Fibroblast of skin of left quadriceps (primary cell): ENCODE measurements at places on chromosomes 4 and X.

GRCh38 chr4:158302076-158302866 lies 92.0 kb downstream of the TMEM144 start:
- DNase-seq = peak; percentile 44

- DNase-seq = no peak
Measured at GRCh38 chrX:46234775-46235174, 310.4 kb downstream of the ZNF674 start.

- DNase-seq = no peak
Measured at GRCh38 chr4:110055158-110055768, 142.6 kb downstream of the EGF start.

DNA sequence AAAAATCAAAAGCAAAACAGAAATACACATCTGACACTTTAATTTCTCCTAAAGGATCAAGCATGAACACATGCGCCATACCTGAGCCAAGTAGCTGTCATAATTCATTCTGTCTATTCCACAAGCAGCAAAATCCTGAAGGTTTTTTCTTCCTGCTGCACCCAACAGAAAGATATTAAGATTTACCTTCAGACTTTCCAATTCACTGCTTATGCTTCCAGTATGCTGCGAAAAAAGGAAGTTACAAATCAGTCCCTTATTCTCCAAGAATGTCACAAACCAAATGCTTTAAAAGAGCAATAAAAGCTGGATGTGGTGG lies 29.2 kb upstream of the FGFBP2 start:
- DNase-seq = no peak

- DNase-seq = no peak
Measured at GRCh38 chrX:78946178-78946931, 1.2 kb downstream of the P2RY10 start.

GRCh38 chr4:165472943-165473676 lies 94.3 kb downstream of the CPE start:
- no peak for DNase-seq

DNA sequence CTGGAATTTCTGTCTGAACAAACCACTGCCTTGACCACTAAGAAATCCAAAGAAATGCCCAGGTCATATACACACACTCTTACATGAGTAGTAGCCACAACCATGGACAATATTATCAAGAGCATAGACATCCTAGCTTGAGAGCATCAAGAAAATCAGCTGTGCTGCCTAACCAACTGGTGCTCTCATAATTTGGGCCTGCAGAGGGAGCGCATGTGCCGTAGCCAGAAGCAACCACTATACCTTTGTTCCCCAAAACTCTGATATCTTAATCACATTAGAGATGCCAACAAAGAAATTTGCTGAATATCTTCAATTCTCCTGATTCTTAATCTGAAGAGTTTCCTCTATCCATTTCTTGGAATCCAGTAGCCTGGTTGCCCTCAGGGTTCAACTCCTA lies 163.6 kb downstream of the ZNF674 start:
- no peak for DNase-seq

DNA sequence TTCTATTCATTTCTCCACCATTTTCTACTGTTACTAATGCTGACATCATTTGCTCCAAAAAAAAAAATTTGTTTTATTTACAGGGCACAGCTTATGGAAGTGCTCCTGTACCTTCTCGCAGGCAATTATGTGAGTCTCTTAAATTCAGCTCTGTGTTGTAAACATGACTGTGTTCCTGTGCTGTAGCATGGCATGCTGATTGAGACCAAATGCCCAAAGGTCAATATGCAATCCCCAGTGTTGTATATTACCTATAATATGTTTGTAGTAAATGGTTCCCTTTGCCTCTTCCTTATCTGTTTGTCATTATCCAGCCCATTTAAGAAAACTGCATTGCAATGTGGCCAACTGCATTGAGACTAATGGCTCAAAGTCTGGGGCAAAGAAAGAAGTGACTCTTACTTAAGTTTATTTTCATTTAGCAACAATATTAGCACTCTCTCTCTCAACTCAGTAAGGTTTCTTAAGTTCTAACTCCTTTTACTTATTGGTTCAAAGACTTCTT lies 1020.0 kb upstream of the GRID2 start:
- DNase-seq = no peak

DNA sequence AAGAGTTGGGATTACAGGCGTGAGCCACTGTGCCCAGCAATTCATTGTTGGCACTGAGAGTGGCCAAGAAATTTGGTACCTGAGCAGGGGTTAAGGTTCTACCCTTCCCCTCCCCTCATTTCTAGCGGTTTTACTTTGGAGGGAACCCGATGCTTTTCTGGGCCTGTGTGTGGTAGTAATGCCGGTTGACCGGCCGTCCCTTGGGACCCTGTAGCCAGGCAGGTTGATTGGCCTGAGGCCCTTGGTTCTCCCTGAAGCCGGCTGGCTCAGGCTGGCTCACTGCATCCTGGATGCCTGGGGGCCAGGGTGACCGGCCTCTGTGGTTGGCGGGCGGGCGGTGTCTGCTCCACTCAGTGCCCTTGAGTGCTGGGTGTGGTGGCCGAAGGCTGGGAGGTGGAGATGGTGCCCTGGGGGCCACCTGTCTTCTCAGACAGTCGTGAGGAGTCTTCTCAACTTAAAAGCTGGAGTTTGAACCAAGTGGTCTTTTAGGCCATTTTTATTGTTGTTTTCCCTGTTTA lies 45.6 kb downstream of the RGS12 start:
- no peak for DNase-seq

GRCh38 chr4:57020467-57021101 lies 41.9 kb downstream of the POLR2B start:
- peak; percentile 64 for DNase-seq

DNA sequence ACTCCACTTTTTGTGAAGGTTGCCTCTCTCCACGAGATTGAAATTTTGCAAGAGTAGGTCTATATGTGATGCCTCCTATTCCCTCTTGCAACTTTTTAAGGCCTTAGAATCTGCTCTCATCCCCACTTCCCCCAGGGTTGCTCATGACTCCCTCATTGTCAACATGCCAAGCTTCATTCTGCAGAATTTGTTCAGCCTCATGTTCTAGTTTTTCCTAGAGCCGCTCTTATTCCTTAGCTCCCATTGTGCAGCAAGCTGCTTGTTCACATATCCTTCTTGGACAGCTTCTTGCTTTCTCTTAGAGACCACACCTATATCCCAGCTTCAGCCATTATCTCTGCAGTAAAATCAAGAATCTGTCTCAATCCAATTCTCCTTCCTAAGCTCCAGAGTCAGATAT lies 82.4 kb downstream of the CNGA2 start:
- DNase-seq = no peak

DNA sequence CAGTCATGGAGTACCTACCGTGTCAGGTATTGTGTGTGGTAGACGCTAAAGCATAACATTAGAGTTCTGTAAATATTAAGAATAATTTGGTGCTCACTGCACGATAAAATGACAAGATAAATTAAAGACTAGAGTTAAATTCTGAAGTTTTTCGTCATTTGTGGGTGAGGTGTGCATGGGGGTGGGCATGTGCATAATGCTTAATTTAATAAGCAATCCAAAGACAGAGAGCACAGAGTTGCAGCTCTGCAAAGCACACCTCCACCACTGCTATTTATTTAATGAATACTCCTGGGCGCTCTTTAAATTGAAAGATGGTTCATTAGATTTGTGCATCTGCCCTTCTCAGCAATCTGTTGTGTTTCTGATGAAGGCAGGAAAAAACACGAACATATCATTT lies 62.6 kb downstream of the GATB start:
- DNase-seq = no peak

DNA sequence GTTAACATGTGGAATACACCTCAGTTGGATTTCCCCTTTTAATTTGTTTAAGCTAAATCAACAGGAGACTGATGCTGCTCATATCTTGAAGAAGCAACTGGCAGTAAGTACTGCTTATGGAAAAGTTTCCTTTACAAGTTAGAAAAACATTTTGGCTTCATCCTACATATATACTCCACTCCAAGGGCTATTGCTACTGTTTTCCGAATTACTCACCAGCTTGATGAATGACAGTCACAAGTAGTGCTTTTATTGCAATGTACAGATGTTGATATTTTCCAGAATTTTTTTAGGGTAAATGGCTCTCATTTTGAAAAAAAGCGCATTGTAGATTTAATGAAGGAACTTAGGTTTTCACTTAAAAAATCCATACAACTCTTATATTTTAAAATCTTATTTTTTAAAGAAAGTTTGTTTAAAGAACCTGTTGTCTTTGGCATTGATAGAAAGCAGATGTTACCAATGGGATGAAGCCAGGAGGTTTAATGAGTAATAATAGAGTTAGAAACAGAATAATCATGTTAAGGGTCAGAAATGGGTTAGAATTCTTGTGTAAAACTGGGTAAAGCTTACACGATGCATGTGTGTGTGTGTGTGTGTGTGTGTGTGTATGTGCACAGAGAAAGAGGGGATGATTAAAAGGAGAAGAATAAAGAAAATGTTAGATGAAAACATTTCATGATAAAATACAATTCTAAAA lies 272.9 kb downstream of the CFAP299 start:
- DNase-seq = peak; percentile 27

DNA sequence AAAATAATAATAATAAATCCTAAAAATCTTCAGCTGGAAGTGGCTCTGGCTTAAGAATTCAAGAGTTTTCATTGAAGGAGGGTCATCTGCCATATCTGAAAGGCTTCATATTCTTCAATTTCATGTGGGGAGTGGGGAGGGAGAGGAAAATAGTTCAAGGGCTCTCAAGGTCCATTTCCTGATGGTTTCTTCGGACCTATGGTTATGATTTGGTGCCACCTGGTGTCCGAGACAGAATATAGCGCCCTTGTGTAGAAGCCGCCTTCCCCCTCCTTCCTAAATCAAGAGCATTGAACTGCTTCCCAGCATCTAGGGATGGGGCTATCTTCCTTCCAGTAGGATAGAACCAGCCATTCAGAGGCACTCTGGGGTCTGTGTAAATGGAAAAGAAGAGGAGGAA lies 34.3 kb downstream of the NLGN3 start:
- peak; percentile 28 for DNase-seq

- DNase-seq = peak; percentile 50
Measured at GRCh38 chr4:40423735-40424134, 88.6 kb downstream of the CHRNA9 start.

DNA sequence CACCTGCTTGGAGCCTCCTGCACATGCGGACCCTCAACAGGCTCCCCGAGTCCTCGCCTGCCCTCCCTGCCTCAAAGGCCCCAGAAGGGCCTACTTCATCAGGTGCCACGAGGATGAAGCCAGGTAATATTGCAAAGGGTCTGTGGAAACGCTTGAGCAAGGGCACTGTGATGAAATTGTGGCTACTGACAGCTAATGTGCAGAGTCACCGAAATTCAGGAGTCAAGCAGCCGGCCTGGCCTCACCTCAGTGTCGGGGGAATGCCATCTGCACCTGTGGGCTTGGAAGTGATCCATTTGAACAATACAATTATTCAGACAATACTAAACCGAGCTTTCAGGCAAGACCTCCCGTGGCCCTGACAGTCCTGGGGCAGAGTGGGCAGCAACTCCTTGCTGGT lies 3.1 kb upstream of the FGFR3 start:
- no peak for DNase-seq

DNA sequence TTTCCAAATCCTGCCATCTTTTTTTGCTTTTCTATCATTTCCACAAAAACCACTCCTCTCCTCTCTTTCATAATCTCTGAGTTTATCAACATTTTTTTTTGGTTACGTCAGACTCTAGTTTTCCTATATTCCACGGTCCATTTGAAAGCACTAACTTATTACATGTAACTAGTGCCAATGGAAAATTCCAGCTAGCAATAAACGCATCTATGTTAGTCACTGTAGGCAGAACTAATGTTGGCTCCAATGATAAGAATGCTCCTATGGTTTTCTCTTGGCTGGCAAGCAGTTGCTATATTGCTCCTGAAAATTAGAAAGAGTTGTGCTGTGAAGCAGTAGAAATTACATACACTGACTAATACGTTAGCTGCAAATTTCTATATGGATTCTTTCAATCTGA lies 634.6 kb upstream of the FTHL17 start:
- no peak for DNase-seq

- no peak for DNase-seq
Measured at GRCh38 chr4:173254646-173255045, 79.5 kb downstream of the HMGB2 start.

DNA sequence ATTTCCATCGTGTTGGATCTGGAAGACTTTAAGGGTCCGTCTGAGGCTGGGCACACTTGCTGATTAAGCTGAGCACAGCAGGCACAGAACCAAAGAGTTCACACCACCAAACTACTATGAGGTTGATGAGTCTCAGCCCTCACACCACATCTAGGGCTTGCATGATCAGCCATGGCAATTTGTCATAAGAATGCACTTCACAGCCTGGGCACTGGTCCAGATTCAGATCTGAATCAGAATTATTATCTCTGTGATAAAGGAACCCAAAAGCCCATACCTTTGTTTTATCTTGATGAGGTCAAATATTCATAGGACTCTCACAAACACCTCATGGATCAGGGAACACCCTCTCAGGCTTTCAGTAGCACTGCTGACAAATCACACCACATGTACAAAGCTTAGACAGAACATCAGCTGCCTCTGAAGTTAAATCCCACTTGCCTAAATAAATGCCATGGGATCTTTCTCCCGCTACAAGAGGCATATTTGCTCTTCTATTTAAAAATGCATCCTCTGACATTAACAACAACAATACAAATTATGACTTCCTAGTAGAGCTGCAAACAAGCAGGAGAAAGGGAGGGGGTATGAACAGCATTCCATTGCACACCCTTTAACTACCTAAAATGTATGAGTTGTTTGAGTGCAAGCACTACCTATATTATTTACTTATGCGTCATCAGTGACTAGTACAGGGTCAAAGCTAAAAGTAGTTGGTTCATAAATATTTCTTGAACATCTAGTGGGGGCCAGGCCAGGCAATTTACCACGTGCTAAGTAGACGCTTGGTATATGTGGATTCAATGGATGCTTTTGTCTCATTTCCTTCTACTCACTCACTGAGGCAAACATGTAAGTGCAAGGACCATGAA lies 186.3 kb upstream of the FGF13 start:
- DNase-seq = no peak

- no peak for DNase-seq
Measured at GRCh38 chr4:8235224-8235623, 34.3 kb upstream of the HTRA3 start.

DNA sequence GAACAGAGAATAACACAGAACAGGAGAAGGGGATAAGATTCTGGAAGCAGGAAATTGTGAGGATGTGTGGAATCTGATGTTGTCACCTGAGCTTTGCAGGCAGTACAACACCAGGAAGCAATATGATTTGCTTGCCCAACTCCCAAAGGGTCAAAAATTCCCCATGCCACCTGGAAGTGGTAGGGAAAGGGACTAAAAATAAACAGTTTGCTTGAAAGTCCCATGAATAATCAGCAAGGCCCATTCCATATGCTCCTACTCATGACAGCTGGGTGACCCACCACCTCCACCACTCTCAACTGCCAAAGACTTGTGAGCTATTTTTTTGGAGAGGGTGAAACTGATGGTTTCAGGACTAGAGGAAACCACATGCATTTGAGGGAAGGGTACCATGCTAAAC lies 168.4 kb downstream of the KCNIP4 start:
- DNase-seq = no peak
